ENCODE measurements at places on chromosomes 3 and 15.

DNA sequence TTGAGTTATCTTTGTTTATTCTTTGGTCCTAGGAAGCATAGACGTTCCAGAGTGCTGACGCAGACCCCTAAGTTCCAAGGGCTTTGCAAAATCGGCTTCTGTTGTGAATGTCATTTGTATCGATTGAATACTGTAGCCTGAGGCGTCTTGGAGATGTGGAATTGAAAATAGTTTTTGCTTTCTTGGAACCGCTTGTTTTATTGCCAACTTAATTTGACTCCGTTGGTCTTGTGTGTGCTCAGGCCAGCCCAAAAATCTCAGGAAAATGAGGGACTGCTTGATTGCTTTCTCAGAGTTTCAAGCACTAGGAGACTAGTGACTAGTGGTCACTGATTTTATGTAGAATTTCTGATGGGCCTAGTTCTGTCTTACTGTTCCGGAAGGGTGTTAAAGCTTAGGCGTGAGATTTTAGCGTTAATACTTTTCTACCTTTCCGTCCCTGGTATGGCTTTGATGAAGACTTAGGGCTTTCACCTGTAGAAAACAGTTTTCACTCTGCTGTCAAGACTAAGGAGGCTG, 263 bp upstream of the UTS2B start:
- DNase-seq, result peak; percentile 35

DNA sequence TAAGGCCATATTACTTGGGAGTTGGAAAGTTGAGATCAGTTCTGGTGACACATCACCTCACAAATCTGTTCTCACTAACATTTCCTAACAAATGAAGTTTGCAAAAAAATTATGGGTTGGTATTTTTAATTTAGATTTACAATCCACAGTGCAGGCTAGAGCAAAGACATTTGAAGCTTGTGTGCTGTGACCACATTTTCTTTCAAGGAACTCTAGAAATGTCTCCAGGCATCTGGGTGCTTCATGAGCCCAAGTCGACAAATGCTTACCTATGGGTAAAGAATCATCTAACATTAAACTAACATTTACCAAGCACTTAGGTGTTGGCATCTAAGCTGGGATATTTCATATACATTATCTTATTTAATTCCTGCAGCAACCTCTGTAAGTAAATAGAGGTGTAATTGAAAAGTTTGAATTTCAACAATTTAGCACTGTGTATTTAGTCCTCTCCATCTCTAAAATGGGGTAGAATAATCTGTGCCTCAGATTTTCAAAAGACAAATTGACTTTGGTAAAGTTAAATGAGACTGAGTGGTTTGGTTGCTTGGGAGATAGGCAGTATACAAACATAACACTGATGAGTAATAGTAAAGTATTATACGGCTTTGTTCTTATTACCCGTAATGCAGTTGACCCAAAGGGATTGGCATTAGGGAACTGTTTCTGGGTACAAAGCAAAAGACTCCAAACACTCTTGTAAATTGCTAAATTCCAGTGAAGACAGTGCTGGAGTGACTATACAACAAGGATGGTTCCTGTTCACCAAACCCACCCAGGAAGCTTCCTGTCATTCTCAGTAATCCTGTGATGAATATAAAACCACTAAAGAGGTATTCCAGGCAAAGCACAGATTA, 162.5 kb downstream of the TPRG1 start:
- DNase-seq, result no peak

DNA sequence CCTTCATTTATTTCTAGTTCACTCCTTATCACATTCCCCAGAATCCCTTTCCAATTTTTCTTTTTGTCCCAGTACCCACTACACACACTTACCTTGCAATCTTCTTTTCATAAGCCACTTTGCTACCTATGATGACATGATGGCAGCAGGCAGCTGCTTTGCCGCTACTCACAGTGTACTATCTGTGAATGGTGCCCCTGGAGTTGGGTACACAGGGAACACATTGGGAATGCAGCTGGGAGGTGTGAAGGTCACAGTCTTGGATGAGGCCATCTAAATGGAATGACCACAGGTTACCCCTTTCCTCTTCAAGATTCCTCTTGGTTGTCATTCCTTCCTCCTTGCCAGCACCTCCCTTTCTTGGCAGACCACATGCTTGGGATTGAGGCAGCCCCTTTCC, 20.8 kb upstream of the TNIK start:
- DNase-seq, result no peak

GRCh38 chr15:90665288-90666134, 51.6 kb upstream of the BLM start:
- DNase-seq, result peak; percentile 68

DNA sequence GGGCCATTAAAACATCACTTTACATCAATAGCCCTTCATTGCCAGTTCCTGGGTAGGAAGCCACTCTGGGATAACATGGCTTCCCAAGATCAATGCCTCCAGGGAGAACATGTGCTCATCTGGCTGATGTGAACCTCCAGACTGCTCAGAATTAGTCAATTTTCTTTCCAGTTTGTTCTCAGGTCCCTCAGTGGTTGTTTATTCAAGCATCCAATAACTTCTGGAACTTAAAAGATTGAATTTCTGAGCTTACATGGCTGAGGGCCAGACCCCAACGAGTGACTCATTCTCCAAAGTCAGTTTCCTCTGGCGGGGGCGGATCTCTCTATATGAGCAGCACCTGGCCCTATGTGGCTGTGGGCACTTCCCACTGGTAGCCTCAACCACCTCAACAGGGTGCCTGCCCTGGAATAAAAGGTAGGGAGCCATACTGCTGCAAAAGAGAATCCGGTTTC, 34.0 kb downstream of the LYZL4 start:
- DNase-seq, result peak; percentile 24

GRCh38 chr3:141115789-141116541, 64.8 kb downstream of the SPSB4 start:
- peak; percentile 28 for DNase-seq

DNA sequence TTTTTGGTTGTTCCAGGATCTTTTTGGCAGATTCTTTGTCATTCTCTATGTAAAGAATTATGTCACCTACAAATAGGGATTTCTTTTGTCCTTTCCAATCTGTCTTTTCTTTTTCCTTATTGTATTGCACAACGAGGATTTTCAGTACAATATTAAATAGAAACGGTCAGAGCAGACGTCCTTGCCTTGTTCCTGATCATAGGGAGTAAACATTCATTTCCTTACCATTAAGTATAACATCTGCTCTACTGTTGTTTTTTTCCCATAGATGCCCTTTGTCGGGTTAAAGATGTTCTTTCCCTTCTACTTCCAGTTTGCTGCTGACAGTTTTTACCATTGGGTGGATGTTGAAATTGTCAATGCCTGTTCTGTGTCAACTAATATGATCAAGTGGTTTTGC, 528.4 kb downstream of the OCA2 start:
- no peak for DNase-seq

GRCh38 chr3:193791041-193792032, 198.3 kb downstream of the OPA1 start:
- DNase-seq, result no peak

DNA sequence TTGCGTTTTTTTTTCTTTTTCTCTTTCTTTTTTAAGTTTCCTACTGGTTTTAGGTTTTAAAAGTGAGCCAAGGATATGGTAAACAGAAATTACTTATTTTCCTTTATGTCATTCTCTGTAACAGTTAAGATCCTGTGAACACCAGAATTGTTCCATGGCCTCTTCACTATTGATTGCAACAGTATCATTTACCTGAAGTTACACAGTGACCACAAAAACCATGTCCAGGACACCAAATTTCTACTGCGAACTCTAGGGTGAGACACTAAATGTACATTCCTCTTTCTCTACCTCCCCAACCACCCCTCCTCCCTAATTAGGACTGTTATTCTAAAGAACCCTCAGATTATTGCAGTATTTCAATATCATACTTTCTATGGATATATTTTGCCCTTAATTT, 280.9 kb downstream of the FOXP1 start:
- DNase-seq, result no peak

DNA sequence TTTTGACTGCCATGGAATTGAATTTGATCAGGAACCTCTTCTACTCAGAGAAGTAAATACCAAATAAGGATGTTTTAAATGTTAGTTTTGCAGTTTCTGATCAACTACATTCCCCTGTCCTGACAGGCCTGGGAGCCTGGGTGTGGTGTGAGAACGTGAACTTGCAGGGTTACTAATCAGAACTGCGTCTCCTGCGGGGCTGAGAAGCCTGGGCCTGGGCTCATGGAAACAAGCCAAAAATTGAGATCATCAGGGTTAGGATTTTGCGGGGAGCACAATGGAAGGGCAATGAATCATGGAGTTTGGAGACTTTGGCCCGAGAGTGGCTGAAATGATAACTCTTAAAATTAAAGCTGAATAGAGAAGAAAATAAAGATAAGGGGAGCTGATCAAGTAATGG, 47.8 kb upstream of the C3orf70 start:
- no peak for DNase-seq

DNA sequence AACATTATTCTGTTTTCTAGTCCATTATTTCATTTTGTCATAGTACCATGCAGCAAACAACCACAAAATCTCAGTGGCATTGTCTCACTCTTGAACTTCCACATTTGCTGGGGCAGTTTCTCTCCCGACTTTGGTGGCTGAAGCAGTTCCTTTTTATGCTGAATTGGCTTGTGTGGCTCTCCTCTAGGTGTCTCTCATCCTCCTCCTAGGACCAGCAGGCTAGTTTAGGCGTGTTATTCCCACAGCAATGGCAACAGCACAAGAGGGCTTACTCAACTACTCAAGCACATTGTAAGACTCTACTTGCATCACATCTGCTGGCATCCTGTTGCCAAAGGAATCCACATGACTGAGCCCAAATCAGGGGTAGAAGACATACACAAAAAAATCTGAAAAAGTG, 201.8 kb upstream of the KCNH8 start:
- DNase-seq, result no peak

DNA sequence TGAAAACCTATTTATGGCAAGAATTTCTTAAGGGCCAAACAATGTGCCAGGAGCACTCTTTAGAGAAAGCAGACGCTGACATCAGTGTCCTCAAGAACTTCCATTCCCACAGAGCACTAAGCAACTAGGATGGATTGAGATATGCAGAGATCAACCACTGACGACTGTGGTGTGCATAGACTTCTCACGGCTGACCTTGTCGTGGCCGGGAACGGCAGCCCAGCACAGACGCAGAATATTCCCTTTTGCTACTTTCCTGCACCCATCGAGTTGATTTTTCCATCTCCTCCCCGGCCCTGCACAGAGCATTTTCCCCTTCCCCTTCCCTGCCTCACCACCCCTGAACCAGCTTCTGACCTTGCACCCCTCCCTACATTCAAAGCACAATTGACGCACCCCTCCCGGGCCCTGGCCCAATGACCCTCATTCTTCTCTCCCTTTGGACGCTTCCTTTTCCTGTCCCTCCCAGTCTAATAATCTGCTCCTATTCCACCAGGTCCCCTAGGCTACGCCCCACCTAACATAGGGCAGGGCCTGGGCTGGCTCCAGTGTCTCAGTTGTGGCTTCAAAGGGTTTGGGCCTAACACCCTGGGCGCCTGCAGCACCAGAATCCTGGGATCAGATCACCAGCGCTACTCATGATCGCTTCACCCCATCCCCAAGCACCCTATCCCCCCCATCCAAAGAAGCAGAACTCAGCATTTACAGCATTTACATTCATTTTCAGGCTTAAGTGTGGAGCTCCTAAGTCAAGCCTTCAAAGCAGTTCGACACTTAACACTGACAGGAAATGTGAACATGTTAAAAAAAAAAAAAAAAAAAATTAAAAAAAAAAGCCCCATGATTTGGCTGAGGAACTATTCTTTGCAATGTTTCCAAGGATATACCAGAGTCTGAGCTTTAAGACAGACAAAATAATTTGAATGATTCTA, 151.2 kb downstream of the FOXP1 start:
- no peak for DNase-seq

- DNase-seq, result no peak
These were observed 138.0 kb downstream of the DUT start for GRCh38 chr15:48469271-48469670.

- peak; percentile 85 for DNase-seq
These were observed 1.9 kb downstream of the AEN start for GRCh38 chr15:88623061-88623460.

GRCh38 chr3:43001094-43001553, 22.0 kb downstream of the GASK1A start:
- DNase-seq, result no peak

Data from COLO829 (cell line).